ENCODE measurements at places on chromosomes 4 and X.

GRCh38 chr4:26124753-26125321 is 196.0 kb upstream of the RBPJ start:
- no peak for DNase-seq

- DNase-seq, result no peak
Measured at GRCh38 chr4:82810176-82810575, 11.6 kb upstream of the SCD5 start.

- DNase-seq, result peak; percentile 64
Measured at GRCh38 chrX:48071064-48071985, at the start of gene ZNF630. ZNF630 (minus strand) TSS chrX:48071640; CDS start chrX:48066886, 4,754 bp downstream.

- no peak for DNase-seq
Measured at GRCh38 chrX:3244955-3245354, 101.5 kb downstream of the MXRA5 start.

- DNase-seq, result no peak
Measured at GRCh38 chr4:119692001-119692400, 63.4 kb upstream of the PDE5A start.

- DNase-seq, result no peak
Measured at GRCh38 chr4:34676400-34676799, 1567.9 kb downstream of the ARAP2 start.

DNA sequence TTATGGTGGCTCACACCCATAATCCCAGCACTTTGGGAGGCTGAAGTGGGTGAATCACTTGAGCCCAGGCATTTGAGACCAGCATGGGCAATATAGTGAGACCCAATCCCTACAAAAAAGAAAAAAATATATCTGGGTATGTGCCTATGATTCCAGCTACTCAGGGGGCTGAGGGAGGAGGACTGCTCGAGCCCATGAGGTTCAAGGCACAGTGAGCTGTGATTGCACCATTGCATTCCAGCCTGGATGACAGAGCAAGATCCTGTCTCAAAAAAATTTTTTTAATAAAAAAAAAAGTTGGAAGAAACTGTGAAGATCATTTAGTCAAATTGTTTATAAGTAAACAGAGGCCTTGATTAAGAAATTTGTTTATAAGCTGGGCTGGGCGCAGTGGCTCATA is 39.7 kb downstream of the KLHL8 start:
- no peak for DNase-seq

- no peak for DNase-seq
Measured at GRCh38 chr4:60313611-60314178, 886.4 kb upstream of the ADGRL3 start.

- peak; percentile 65 for DNase-seq
Measured at GRCh38 chr4:74230902-74231499, 73.1 kb downstream of the MTHFD2L start.

- no peak for DNase-seq
Measured at GRCh38 chr4:39043861-39044363, 11.7 kb upstream of the TMEM156 start.
